ENCODE measurements at places on chromosomes 12 and 14.

DNA sequence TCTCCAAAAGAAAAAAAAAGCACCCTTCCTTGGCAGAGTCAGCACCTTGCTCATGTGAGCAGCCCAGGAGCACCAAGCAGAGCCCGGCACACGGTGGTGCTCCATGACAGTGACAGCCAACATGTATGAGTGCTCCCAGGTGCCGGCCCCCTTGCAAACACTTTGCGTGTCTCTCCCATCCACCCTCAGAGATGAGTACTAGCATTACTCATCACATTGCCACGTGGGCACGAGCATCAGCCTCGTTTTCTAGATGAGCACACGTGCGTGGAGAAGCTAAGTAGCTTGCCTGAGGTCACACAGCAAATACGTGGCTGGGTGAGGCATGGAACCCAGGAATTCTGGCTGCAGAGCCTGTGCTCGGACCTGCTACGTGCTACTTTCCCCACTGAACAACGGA lies 177.9 kb upstream of the PRMT8 start:
- DNase-seq = no peak

- DNase-seq = no peak
Measured at GRCh38 chr14:101707863-101708620, 53.5 kb upstream of the PPP2R5C start.

DNA sequence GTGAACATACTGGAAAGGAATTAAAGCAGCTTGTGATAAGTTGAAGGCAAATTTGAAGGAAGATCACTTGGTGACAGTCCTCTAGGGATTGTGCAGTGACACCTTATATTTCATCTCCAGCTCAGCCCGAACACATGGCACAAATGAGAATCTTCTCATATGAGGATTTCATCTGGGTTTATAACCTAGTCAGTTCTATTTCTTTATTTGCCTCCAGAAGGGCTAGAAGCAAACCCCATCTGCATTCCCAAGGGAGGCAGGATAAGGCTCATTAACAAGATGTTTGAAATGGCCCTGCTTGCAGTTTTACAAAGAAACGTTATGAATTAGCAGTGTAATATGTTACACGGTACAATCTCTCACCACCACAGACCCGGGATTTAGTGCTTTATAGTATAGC lies 90.7 kb upstream of the KRR1 start:
- DNase-seq = no peak

DNA sequence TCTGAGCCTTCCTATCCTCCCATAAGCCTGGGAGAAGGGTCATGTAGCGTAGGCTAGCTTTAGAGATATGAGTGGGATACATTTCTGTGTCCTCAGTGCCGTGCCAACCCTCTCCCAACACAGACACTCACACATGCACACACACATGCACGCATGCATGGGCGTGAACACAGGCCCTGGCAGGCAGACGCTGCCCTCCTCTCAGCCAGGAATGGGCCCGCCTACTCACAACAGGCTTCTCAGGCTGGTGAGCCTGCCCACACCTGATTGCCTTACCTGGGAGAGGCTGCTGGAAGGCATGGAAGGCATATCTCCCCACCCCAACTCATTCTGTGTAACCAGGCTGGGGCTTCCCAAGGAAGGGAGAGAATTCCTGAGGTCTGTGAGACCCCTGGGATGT lies 12.8 kb upstream of the ACVR1B start:
- no peak for DNase-seq

GRCh38 chr14:98189511-98189910 lies 1082.5 kb downstream of the BCL11B start:
- no peak for DNase-seq

GRCh38 chr12:119687879-119688278 lies 19.9 kb downstream of the PRKAB1 start:
- DNase-seq = no peak

DNA sequence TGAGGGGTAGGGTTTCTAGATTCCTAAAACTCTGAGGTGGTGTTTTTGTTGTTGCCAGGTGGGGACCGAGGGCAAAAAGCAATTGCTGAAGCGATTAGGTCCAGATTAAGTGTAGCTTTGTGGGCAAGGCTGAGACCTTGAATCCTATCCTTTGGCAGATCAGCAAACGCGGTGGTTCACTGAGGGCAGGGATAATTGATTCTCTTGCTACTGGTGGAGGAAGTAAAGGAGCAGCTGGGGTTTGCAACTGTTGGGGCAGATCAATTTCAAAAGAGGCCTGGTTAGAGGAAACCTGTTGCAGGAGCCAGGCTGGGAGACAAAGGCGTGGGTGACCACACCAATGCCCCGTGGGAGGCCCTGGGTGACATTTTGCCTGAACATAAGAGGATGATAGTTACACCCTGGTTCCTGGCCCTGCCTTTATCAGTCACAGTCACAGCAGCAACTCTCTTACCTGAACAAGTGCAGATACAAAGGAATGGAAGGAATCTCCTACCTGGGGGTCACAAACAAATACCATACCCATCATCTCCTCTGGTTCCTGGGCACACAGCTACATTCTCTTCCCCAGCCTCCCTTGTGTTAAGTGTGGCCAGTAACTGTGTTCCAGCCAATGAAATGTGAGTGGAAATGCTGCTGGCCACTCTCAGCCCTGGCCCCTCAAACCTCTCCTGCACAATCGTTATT lies 43.3 kb upstream of the RASSF3 start:
- no peak for DNase-seq

DNA sequence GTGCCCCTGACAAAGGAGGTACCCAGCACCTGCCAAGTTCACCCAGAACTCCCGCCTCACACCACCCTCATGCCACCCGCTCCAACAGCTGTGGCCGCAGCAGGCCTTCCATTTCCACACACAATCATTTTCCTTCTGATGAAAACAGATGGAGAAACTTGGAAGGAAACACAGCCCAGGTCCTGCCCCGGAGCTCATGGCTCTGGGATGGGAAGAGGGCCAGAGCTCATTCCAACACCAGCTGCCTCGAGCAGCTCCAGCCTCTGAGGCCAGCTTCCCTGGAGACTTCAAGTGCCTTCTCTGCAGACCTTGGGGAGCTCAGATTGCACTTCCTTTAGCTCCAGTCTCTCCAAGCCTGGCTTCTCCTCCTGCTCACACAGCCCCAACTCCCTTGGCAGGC lies 55.1 kb upstream of the CMKLR1 start:
- DNase-seq = no peak

- no peak for DNase-seq
Measured at GRCh38 chr14:51504669-51505068, 147.0 kb upstream of the FRMD6 start.

GRCh38 chr14:72512925-72513324 lies 381.0 kb downstream of the DPF3 start:
- no peak for DNase-seq

- DNase-seq = no peak
Measured at GRCh38 chr12:93460902-93461301, 6.4 kb upstream of the MRPL42 start.

- DNase-seq = no peak
Measured at GRCh38 chr14:36702474-36702873, 40.8 kb downstream of the PAX9 start.

DNA sequence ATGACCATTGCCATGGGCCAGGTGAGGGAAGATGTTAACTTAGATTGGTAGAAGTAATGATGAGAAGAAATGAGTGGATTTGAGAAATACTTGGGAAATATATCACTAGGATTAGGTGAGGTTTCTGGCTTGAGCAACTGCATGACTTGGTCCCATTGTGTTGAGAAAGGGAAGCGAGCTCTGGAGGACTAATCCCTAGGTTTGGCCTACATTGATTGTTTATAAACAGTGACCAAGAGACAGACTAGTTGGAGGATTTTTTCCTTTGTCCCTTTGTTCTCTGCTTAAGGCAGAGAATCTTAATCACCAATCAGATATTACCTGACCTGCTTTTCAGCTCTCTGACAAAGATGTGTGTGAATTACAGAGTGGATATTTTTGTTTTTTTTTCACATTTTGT lies 100.5 kb downstream of the AEBP2 start:
- no peak for DNase-seq

- no peak for DNase-seq
Measured at GRCh38 chr12:21881965-21882364, 59.3 kb downstream of the ABCC9 start.

GRCh38 chr12:110244829-110245228 lies 36.2 kb upstream of the ATP2A2 start:
- DNase-seq = no peak

- DNase-seq = no peak
Measured at GRCh38 chr14:91523972-91524371, 13.9 kb upstream of the PPP4R3A start.

DNA sequence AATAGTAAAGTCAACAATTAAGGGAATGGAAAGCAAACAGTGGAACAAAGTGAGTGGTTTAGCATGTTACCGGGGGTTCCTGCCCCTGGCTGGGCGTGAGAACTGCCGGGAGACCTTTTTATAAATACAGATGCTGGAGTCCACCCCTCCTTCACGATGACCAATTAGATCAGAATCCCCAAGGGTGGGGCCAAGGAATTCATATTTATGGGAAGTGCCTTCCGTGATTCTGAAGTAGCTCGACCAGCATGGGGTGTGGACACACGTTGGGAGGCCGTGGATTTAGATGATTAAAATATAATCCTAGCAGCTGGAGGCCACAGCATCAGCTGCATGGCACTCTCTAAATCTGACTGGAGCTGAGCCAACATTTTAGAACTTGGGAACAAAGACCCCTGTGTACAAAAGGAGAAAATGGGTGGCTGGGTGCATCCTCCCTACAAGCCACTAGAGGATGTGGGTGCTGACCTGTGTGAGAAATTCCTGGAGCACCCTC lies 87.9 kb downstream of the SRRM4 start:
- no peak for DNase-seq

DNA sequence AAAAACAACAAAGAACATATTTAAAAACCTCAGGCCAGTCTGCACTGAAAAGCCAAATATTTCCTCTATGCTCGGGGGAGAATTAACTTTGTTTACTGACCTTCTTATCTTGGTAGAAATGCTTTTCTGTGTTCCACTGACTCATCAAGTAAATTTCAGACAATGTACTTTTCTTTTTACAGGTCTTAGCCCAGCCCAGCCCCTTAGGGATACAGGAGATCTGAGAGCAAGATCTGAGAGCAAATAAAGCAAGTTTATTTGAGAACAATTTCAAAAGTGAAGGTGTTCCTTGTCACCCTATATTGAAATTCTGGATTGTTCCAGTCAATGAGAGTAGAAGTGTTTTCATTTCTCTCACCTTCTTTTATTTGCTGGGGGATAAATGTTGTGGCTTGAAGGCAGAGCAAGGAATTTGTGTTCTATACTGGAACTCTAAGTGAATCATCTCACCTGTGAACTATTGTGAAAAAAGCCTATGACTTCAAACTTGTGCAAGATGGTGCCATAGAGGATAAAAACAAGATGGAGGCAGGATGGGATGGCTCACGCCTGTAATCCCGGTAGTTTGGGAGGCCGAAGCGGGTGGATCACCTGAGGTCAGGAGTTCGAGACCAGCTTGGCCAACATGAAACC lies 7.9 kb upstream of the GPRC5A start:
- no peak for DNase-seq
